ENCODE measurements at places on chromosomes 3 and 15.
A peak's percentile ranks its signal among the peaks of the same experiment; 100 is the strongest.

- DNase-seq: no peak
Observed at GRCh38 chr3:34264337-34265041, 466.1 kb downstream of the PDCD6IP start.

- no peak for DNase-seq
Observed at GRCh38 chr3:13497386-13497785, 17.3 kb downstream of the HDAC11 start.

DNA sequence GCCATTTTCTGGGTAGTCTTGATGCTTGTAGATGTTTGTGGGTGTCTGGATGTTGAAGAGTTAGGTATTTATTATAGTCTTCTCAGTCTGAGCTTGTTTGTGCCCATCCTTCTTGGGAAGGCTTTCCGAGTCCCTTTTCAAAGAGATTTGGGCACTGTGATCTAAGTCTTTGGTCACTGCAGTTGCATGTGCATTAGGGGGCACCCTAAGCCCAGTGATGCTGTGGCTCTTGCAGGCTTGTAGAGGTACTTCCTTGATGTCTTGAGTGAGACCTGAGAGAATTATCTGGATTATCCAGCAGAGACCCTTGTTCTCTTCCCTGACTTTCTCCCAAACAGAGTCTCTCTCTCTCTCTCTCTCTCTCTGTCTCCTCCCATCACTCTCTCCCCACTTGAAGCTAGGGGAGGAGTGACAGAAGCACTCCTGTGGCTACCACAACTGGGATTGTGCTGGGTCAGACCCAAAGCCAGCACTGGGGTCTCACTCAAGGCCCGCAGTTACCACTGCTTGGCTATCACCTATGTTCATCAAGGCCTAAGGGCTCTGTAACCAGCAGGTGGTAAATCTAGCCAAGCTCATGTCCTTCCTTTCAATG, 68.5 kb downstream of the TMCO5A start:
- DNase-seq: no peak

GRCh38 chr3:121529308-121529707, 16.5 kb downstream of the POLQ start:
- no peak for DNase-seq

- no peak for DNase-seq
Observed at GRCh38 chr15:85383470-85384148, 3.2 kb downstream of the AKAP13 start.

DNA sequence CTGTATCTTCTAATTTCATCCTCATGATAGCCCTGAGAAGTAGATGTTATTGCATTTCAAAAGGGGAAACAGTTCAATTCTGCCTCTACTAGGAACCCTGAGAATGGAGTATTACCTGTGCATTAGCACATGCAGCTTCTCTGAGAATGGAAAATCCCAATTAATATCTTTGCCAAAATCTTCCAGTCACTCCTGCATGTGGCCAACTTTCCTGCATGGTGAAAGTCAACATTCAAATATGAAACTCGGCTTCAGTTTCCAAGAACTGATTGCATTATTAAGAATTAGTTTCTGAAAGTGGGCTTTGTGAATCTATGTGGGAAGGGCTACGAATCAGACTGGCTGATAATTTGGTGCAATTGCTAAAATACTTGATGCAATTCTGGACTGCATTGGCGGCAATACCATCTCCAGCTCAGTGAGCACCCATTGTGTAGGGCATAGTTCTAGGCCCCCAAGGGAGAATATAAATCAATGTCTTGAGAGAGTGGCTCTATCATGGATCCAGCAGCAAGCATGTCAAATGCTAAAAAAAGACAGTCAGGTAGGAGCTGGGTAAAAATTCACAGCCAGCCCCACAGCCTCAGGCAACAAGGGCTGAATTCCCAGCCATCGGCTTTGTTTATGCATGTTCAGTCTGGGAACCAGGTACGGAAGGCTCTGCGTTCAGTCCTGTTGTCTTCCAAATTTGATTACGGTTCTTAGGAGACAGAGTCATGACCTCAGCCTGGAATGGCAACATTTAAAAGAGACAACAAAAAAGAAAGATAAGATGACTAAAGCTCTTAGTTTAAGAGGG, 18.8 kb upstream of the BCL6 start:
- no peak for DNase-seq

DNA sequence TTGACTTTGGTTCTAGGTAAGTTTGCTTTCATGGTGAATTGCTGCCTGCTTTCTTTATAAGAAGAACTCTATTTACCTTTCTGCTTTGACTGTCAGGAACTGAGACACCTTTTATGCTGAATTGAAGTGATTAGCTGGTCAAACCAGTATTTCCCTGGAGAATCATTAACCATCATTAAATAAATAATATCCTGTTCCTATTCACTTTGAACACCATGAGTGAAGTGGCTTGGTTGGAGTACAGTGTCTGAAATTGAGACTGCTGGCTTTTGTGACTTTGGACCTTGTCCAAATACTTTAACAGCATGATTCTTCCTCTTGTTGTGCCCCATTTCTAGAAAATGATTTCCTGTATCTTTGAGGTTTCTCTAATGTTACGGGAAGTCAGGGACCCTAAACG, 5.6 kb upstream of the TMEM62 start:
- DNase-seq: no peak

GRCh38 chr3:56800130-56800831, 1.5 kb downstream of the ARHGEF3 start:
- DNase-seq: peak; percentile 78

DNA sequence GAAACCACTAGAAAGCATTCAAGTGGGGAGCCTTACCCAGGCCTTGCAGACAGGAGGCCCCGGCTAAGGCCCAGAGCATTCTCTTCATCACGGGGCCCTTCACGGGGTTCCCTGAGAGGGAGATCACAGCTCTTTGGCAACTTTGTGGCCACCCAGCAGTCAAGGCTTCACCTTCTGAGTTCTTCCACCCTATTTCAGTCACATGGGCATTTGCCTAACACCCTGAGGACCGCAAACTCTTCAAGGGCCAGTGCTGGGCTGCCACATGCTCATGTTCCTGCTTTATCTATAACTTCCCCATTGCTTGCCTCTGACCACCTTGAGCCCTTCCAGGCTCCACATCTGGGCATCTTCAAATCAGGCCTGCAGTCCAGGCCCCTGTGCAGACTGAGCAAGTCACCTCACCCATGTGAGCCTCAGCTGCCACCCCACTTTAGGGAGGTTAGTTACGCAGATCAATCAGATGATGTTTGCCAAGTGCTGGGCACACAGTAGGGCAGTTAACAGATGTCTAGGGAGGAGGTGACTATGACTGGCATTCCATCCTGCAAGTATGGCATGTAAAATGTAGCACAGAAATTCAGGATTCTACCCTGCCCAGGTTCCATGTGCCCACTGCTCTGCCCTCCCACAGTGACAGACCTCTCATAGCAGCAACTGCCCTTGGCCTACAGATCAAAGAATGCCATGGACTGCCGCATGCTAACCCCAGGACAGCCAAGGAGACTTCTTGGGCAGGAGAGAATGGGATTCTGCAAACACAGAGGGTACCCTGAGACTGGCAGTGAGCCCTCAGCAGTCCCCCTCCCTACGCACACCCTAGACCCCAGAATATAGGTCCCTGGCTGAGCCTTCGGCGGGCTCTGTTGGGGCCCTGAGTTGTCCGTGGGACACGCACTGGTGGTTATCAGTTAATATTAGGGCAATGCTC, 37.6 kb upstream of the ZNF710 start:
- DNase-seq: no peak

DNA sequence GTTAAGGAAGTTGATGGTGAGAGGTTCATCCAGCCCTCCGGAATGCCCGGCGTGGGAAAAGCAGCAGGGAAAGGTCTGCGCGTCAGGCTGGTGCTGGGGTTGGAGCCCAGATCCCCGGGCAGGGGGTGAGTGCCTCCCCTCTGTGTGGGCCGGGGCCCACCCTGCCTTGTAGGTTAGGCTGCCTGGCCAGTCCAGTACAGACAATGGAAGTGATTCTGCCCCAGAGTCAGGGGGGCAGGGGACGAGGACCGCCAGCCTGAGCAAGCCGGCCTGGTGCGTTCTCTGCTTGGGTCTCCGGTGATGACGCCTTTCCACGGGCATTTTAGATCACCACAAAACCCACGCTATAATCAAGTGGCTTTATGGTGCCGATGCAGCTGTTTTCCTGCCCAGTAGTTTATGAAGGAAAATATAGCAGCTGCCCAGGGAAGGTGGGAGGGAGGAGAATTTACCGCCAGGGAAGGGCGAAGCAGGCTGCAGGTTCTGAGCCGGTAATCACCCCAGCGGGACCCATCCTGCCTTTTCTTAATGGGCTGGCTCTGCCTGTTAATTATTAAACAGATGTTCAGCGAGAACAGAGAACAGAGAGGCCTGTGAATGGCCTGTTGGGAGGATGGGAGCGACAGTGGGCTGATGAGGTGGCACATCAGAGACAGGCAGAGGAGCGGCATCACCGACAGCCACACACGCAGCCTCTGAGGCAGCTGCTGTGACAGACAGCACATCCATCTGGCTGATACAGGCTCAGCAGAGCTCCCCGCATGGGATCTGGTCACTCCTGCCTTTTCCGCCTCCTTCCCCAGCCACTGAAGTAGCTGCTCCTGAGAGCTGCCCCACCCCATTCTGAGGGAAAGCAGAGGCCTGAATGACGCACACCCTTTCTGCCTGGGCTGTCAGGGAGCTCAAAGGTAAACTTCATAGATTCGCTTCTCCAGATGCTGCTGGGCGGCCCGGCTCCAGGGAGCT, 35.2 kb downstream of the BDH1 start:
- DNase-seq: no peak

- no peak for DNase-seq
Observed at GRCh38 chr15:67505675-67506572, 15.0 kb upstream of the C15orf61 start.

- no peak for DNase-seq
Observed at GRCh38 chr3:63514678-63515077, 137.8 kb upstream of the SNTN start.

GRCh38 chr3:102106416-102107097, 257.2 kb downstream of the NFKBIZ start:
- DNase-seq: peak; percentile 9
